Posterior cingulate gyrus (tissue), 11 donors: ENCODE measurements at places on chromosomes 3 and 15.
A peak's percentile ranks its signal among the peaks of the same experiment; 100 is the strongest.

DNA sequence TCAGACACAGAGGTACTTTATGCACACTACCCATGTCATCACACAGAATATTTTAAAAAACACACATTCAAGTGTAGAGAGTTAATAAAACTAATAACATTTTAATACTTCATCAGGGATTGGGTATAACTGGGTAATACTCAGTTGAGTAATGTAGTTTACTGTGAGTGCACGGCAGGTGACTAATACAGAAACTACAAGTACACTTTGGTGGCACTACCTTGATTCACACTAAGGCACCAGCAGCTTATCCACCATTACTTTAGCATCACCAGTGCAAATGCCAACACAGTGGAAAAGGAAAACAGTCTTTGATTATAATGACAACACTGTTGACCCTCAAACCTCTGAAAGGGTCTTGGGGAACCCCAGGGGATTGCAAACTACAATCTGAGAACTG is 33.6 kb downstream of the ZNF280D start:
- no peak for DNase-seq

- DNase-seq: peak; percentile 92
Measured at GRCh38 chr15:41544650-41545015, 576 bp upstream of the RPAP1 start.

DNA sequence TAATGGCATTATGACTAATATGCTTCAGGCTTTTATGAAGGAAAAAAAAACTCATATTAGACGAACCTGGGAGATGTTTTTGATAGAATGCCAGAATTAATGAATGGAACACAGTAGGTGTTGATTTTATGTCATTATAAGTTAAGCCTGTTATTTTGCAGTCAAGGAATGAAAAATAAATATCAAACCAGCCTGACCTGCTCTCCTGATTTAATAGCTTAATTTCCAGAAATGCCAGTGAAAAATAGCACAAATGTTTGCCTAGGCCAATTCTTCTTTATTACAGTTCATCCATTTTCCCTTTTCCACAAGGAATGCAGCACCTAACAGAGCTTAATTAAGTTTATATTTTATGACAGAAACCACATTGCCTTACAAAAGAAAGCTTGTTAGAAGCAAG is 292.0 kb downstream of the TBL1XR1 start:
- no peak for DNase-seq

DNA sequence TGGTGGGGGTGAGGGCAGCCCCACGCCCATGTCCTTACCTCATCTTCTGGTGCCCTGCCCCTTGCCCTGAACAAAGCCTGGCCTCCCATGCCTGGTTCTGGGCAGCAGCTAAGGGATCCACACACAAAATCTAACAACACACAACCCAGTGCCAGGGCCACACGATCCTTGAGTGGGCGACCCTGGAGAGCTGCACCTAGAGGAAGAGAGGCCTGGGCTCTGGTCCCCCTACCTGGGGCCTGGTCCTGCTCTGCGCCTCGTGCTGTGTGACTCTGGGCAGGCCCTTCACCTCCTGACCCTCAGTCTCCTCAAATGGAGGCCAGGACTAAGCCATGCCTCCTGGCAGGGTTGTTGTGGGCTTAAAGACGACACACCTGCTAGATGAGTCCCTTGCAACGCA is 20.0 kb upstream of the C3orf22 start:
- no peak for DNase-seq

DNA sequence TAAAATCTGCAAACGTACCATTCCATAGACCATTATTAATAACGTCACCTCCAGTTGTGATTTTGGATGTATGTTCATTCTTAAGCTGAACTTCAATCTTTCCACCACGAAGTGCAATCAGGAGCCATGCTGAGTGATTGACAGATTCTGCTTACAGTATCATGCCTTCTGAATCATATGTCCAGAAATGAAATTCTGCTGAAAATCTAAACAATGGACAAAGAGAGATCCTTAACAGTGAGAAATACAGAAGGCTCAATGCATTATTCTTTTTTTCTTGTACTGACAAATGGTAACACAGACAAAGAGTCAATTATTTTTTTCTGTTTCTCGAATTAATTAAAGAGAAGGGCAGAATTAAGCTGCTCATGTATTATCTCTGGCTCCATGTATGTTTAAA is 1114.5 kb downstream of the EPHA3 start:
- no peak for DNase-seq
